ENCODE measurements at places on chromosomes 16 and 17.

GRCh38 chr17:74524653-74525464 is 6.4 kb downstream of the CD300LB start:
- DNase-seq, result no peak

DNA sequence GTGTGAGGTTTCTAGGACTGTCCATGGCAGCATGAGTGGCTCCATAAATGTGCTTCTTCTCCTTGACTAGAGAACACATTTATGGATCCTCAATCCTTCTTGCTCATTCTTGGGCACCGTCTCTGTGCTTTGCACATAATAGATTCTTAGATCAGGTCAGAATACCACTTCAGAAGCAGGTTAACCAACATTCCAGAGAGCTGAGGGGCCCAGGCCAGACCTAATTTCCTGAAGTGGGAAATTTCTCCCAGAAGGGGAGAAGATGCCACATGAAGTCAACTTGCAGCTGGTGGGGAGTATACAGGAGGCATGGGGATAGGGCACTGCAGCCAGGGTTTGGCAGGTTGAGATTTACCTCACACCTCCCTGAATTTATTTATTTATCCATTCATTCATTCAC is 24.4 kb upstream of the VAT1L start:
- no peak for DNase-seq

DNA sequence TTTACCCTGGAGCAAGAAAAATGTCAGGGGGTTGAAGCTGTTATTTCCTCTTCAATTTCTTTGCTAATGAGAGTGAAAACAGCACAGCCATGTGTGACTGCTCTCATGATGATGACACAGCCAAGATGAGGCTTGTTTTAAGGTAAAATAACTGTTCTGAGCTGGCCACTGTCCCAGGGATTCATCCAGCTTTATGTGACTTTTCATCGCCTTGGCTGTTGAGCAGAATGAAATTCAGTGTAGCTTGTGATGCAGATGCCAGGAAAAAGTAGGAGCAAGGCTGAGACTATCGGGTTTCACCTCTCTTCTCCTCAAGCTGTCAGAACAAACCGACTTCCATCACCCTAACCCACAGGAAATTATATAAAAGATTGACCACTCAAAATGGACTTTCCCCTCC is 361.8 kb upstream of the CDH5 start:
- no peak for DNase-seq

- DNase-seq, result no peak
Measured at GRCh38 chr16:27404163-27404823, 2.3 kb downstream of the IL21R start.

- no peak for DNase-seq
Measured at GRCh38 chr17:7833011-7833794, 814 bp upstream of the KDM6B start.

DNA sequence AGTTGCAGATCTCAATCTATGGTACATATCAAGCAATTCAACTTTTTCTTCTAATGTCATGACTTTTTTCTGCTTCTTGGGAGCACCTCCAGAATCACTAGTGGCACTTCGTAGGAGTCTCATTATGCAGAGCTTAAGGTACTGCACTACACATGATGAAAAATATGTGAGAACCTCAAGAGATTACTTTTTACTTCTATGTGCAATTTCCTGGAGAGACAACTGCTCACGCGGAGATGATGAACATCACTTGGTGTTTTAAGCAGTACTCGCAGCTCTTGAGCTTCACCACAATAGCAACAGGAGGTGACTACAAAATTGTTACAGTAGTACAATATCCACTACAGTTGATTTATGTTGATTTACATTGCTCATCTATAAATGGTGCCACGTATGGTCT is 79.7 kb downstream of the MRTFB start:
- no peak for DNase-seq

- DNase-seq, result no peak
Measured at GRCh38 chr17:43769859-43770258, 8.9 kb downstream of the DUSP3 start.

DNA sequence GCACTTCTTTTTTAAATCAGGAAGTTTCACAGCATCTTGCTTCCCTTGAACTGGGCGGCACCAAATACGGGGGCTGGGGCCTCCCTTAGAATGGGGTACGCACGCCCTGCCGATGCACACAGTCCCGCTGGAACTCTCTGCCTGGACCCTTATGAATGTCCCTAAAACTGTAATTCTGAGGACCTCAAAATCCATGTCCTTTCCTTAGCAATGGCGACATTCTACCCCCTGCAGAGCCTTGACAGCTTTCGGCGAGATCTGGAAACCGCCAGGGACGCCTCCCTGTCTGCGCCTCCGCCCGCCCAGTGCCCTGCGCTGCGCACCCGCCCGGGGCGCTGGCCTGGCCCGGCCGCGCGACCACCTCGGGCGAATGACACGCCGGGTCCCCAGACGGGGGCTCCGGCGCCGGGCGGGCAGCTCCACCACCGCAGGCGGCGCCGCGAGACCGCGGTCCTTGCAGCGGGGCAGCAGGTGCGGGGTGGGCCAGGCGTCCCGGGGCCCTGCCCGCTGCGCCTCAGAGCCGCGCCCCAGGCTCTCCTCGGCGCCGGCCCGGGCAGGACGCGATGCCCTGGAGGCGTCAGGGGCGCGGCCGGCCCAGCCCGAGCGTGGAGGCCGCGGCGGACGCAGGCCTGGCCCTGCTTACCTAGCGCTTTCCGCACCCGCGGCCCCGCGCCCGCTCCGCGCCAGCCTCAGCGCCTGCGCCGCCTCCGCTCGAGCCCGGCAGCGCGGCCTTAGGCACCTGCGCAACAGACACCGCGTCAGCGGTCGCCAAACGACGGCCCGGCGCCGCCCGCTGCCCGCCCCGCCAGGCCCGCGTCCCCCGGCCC is 548 bp downstream of the HAGH start:
- peak; percentile 43 for DNase-seq

DNA sequence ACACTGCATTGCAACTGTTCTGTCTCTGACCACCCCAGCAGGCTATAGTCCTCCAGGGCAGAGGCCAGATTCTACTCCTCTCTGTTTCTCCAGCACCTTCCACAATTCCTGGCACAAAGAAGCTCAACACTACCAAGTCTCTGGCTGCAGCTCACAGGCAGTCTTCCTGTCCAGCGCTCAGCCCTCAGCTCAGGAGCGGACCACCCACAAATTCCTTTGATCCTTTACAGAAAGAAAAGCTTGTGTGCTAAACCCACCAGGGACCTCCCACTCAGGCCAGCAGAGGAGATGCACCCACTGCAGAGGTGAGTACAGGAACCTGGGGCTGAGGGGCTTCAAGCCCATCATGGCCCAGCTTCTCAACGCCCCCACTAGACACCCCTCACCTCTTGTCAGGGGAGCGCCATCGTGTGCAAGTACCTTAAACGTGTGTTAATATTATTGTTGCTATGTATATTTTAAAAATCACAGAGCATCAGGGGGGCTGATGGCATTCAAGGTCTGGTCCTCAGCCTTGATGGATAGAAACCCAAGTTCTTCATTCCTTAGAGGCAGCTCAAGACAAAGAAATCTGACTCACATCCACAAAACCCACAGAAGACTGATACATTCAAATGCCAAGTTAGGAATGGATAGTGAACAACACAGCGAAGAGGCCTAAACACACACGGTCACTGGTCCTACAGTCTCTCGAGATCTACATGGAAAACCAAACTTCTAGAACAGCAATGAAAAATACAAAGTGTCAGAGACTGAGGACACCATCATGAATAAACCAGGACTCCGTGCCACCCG is 8.4 kb downstream of the HSDL1 start:
- no peak for DNase-seq
